HT-29 (cell line): ENCODE measurements at places on chromosomes 13 and 19. TPM values are rescaled to one million over a fixed set of nuclear protein-coding genes. Genes with fewer than 3 reads are reported as not detected.

CCL25 gene
- total RNA-seq = not detected in 2 replicates

GRCh38 chr13:110250258-110250891 is 56.6 kb downstream of the COL4A1 start:
- DNase-seq = no peak

MRPS31 gene
- total RNA-seq = 10.5 and 10.8 TPM in 2 replicates

GRCh38 chr19:35457173-35457572 is 9.1 kb downstream of the FFAR2 start:
- DNase-seq = no peak

RNF225 gene
- total RNA-seq = 0.58 and 0.99 TPM in 2 replicates

GRCh38 chr13:60836821-60837220 is 439.8 kb downstream of the TDRD3 start:
- DNase-seq = no peak
